Brain (organoid and tissue), 16 donors: ENCODE measurements at places on chromosomes 7 and 10.

DNA sequence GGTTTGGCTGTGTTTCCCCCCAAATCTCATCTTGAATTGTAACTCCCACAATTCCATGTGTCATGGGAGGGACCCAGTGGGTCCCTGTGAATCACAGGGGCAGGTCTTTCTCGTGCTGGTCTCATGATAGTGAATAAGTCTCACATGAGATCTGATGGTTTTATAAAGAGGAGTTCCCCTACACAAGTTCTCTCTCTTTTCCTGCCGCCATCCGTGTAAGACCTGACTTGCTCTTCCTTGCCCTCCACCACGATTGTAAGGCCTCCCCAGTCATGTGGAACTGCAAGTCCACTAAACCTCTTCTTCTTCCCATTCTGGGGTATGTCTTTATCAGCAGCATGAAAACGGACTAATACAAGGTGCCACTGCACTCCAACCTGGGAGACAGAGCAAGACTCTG, 329.2 kb downstream of the TNS3 start:
- DNase-seq, result no peak

- DNase-seq, result no peak
Observed at GRCh38 chr10:36730316-36730715, 395.1 kb upstream of the ANKRD30A start.

DNA sequence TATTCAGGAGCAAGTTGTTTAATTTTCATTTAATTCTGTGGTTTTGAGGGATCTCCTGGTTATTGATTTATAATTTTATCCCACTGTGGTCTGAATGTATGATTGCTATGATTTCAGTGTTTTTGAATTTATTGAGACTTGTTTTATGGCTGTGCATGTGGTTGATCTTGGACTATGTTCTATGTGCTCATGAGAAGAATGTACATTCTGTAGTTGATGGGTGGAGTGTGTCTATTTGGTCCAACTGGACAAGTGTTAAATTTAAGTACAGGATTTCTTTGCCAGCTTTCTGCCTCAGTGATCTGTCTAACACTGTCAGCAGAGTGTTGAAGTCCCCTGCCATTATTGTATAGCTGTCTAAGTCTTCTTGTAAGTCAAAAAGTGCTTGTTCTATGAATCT, 34.8 kb upstream of the KIF5B start:
- no peak for DNase-seq

DNA sequence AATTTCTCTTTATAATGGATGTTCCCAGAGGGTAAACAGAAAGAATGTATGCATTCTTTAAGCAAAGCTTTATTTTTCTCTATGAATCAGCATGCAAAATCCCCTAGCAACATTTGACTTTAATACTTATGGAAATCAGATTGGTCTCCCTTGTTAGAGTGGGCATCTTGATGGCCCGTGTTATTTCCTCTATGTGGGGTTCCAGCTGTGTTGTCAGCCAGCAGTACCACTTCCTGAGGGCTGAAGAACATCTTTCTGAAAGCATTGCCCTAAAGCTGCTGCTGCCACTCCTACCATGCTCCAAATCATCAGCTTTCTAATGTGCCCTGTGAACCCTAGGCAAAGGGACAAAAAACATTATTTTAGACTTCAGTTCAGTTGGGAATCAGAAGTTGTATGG, 70.4 kb upstream of the HECTD2 start:
- no peak for DNase-seq

DNA sequence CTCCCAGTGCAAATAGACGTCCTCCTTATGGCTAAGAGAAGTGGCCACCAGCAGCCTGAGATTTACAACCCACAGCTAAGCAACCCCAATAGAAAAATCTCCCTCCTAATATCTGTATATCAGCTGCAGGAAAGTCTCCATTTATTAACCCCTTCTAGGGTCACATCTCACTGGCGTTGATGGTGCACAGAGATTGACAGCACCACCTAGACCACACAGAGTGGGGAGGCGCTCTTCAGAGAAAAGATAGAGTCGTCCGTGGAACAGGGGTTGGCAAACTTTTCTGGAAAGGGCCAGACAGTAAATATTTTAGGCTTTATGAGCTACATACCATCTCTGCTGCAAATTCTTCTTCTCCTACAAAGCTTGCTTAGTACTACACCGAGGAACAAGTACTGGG, 60.0 kb downstream of the NAMPT start:
- no peak for DNase-seq

DNA sequence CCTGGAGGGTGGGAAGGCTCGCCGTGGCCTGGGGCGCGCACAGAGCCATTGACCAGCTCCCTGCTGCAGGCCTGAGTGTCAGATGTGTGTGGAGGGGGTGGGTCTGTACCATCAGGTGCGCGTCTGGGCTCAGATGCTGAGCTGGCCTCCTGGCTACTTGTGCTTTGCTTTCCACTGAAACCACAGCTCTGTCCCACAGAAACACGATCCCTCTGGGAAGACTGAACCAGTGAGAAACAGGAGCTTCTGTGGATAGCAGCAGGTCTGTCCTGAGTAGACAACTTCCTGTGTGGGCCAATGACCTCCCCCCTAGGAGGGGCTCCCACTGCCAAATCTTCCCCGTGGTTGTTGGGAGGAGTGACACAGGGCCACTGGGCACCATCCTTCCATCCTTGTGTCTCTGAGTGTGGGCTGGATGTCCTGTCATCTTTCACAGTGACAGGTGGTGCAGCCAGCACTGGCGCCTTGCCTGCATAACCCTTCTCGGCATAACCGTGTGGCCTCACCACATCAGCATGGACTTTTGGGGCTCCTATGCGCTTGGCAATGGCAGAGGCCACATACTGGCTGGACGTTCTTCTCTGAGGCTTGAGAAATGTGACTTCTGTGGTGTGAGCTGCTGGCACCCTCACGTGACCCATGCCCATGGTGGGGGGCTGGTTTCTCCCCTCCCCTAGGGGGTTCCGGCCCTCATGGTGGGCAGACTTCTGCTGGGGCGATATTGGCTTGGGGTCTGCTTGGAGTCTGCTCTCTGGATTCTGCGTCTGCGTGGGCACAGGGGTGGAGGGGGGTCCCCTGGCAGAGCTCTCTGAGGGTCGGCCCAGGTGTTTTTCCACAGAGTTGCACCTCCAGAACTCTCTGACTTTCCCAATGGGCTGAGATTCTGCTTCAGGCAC, 245.5 kb upstream of the GRB10 start:
- no peak for DNase-seq

GRCh38 chr10:89442289-89442688, 27.9 kb downstream of the IFIT5 start:
- no peak for DNase-seq

GRCh38 chr7:86963599-86964230, 95.7 kb downstream of the ELAPOR2 start:
- DNase-seq, result no peak

DNA sequence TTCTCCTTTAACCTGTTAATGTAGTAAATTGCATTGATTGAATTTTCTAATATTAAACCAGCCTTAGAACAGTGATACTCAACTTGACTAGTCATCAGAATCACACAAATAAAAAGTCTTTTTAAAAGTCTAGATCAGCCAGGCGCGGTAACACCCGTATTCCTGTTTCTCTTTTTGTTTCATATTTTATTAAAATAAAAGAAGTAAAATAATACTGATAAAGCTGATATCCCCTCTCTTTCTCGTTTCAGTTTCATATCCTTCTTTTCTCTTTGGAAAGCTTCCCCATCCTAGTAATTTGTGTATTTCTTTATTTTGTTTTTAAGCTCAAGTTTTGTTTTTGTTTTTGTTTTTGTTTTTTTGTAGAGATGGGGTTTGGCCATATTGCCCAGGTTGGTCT, 9.3 kb downstream of the SMO start:
- DNase-seq, result no peak

DNA sequence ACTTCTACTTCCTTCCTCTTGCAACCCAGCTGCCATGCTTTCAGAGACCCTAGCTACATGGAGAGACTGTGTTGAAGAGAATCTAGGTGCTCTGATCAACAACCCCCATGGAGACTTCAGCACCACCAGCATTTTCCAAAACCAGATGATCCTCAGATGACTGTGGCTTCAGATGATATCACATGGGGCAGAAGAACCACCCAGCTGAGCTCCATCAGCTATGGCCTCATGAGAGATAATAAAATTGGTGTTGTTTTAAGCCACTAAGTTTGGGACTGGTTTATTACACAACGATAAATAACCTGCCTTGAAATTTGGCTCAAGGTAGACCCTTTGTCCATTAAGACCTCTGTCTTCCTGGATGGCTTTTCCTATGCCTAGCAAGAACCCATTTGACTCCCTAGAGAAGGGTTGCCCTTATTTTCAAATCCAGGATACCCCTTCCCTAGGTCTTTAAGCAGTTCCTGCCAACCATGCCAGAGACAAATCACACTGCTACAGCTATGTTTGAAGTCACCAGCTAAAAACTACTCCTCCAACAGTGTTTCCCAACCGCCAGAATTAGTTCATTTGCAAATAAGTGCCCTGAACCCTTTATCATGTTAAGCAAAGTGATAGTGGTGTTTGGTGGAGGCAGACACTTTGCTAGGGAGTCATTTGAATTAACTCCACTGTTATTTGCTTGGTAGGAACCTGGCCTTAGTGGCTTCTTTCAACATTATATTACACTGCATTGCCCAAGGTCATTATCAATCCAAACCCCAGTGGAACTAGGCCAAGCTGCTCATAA, 136.9 kb upstream of the PALS2 start:
- DNase-seq, result no peak

- DNase-seq, result no peak
Observed at GRCh38 chr7:50588937-50589336, 23.7 kb upstream of the DDC start.

DNA sequence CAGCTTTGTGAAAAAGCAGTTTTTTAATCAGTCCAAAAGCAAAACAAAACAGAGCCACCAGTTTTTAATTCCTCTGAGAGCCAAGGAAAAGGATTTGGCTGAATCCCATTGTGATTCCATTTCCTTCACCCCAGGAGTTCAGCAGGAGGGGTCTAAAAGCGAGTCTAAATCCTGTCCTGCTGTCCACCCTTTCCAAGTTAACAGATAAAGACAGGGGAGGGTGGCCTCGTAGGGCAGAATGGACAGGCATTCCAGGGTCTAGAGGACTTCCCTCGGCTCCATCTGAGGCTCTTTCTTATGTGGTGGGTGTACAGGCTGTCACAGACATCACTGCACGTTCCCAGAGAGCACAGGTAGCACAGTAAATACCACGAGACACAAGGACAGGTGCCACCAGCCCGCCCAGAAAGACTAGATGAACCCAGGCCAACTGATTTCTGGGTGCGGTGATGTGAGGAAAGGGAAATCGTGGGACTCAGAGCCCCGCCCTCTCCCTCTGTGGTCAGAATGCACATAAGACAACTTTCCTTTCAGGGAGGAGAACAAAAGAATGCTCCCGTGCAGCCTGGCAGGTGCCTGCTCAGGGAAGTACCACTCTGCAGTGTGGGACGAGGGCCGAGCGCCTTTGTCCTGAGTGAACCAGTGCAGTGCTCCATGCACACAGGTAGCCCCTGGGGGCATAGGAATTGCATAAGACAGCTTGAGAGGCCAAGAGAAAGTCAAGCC, 119.7 kb downstream of the ABLIM1 start:
- DNase-seq, result no peak

DNA sequence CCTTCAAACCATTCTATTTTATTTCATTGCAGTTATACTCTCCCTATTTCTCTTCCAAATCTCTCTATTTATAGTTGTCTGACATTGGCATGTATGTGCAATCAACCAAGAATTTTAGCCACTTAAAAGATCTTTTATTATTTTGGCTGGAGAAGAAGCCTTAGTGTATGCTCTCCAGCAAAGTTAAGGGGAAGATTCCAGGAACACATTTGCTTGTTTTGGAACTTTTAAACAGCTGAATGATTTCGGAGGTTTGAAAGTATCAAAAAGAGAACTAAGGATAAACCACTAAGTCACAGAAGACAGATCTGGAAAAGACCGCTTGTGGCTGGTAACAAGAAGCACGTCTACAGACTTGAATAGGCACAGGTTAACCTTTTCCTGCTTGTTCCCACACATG, 182.2 kb upstream of the FZD1 start:
- no peak for DNase-seq

DNA sequence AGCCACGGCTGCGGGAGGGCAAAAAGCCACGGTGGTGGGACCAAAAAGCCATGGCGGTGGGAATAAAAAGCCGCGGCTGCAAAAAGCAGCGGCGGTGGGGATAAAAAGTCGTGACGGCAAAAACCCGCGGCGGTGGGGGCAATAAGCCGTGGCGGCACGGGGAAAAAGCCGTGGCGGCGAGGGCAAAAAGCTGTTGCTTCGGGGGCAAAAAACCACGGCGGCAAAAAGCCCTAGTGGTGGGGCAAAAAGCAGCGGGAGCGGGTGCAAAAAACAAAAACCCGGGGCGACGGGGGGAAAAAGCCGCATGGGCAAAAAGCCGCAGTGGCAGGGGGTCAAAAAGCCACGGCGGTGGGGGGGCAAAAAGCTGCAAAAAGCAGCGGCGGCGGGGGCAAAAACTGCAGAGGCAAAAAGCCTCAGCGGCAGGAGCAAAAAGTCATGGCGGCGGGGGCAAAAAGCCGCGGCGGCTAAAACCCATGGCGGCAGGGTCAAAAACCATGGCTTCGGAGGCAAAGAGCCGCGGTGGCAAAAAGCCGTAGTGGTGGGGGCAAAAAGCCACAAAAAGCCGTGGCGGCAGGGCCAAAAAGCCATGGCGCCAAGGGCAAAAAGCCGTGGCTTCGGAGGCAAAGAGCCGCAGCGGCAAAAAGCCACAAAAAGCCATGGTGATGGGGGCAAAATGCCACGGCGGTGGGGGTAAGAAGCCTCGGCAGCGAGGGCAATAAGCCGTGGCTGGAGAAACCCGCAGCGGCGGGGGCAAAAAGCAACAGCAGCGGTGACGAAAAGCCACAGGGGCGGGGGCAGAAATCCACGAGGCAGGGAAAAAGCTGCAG, 525.8 kb downstream of the ZNF33B start:
- DNase-seq, result no peak
